ENCODE measurements at places on chromosomes 3 and 15. TPM values are rescaled to one million over a fixed set of nuclear protein-coding genes. Genes with fewer than 3 reads are reported as not detected.

SLC28A2 gene
- total RNA-seq = not detected

SHC4 gene
- 61.8 TPM for total RNA-seq

ARGFX gene
- total RNA-seq = not detected

SYNM gene
- total RNA-seq = 22.1 TPM

DNA sequence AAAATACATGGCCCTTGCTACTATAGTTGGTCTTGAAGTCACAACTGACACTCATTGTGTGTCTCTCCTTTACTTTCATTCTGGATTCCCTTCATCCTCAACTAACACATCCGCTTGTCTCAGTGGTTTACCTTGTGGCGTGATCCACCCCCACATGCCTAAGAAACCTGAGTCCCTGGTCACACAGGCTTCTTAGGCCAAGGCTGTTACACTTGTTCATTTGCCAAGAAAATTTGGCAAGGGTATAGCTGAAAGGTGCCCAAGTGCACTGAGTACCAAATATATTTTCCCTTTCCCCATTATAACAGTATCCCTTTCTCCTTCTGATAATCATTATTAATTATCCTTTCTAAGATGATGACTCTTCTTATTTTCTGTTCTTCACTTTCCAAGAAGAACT lies 207.6 kb upstream of the STAC start:
- DNase-seq = no peak

- no peak for DNase-seq
Observed at GRCh38 chr15:69475769-69476358, 23.2 kb downstream of the RPLP1 start.
